ENCODE measurements at places on chromosomes 1 and 21.

DNA sequence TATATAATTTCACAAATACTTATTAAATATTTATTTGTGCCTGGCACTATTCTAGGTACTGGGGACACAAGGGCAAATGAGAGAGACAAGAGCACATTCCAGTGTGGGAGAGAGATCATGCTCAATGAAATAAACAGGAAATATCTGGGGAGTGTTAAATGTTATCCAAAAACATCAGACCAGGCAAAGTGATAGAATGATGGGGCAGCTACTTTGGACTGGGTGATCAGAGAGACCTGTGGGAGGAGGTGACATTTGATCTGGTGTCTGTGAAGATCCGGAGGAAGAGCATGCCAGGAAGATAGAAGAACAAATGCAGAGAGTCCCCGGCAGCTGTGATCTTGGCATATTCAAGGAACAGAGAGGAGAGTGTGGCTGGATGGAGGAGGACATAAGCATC, 27.5 kb upstream of the GNG12 start:
- DNase-seq, result no peak

GRCh38 chr1:33633019-33633801, 160.8 kb downstream of the ZSCAN20 start:
- peak; percentile 77 for DNase-seq

DNA sequence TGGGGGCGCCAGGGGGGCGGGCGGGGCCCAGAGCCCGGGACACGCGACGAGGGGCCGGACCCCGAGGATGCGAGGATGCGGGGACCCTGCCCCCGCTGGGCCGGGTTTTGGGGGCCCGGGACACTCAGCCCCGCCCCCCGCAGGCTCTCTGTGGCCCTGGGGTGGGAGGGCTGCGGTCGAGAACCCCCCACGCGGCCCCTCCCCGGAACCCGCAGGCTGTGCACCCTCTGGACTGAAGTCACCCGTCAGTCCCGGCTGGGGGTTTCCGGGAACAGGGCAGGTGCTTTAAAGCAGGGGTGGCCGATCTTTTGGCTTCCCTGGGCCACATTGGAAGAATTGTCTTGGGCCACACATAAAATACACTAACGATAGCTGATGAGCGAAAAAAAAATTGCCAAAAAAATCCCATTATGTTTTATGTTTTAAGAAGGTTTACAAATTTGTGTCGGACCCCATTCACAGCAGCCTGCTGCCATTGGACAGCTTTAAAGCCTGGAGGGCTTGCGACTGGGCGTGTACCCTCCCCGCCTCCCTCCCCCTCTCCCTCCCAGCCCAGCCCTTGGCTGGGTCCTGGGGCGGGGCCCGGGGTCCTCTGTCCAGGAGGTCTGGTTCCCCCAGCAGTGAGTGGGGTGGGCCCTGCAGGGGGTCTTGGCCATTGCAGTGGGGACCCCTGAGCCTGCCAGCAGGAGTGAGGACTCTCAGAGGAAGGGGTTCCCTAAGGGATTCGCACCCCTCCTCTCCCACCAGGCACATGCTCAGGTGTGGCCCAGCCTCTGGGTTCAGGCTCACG, 21.6 kb upstream of the C1orf159 start:
- no peak for DNase-seq

- DNase-seq, result peak; percentile 81
Measured at GRCh38 chr1:152052606-152053005, 15.8 kb upstream of the S100A11 start.

DNA sequence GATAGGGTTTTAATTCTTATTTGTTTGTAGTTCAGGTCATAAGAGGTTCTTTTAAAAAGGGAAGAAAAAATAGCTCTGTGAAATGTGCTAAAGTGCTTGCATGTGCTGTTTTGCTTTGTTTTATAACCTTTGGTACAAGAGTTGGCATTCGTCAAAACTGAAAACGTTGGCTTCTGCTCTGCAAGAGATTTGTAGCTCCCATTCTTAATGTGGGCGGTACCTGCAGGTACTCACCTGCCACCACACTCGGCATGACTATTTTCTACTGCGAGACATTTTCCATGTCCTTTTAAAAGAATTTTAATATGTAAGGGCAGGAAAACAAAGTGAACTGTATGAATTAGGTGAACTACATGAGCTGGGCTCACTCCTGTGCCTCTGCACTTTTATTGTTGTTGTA, 92.6 kb downstream of the ADARB1 start:
- DNase-seq, result no peak

DNA sequence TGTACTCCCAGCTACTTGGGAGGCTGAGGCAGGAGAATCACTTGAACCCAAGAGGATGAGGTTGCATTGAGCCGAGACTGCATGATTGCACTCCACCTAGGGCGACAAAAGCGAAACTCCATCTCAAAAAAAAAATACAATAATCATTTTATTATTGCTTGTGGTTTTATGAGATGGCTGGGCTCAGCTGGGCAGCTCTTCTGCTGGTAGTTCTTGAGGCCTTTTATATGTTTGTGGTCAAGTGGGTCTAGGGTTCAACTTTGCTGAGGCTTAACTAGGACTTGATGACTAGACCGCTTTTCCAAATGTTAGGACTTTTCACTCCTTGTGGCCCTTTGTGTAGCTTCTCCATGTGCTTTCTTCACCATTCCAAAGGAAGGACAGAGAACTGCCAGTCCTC, 53.2 kb downstream of the SLC35F3 start:
- DNase-seq, result no peak

DNA sequence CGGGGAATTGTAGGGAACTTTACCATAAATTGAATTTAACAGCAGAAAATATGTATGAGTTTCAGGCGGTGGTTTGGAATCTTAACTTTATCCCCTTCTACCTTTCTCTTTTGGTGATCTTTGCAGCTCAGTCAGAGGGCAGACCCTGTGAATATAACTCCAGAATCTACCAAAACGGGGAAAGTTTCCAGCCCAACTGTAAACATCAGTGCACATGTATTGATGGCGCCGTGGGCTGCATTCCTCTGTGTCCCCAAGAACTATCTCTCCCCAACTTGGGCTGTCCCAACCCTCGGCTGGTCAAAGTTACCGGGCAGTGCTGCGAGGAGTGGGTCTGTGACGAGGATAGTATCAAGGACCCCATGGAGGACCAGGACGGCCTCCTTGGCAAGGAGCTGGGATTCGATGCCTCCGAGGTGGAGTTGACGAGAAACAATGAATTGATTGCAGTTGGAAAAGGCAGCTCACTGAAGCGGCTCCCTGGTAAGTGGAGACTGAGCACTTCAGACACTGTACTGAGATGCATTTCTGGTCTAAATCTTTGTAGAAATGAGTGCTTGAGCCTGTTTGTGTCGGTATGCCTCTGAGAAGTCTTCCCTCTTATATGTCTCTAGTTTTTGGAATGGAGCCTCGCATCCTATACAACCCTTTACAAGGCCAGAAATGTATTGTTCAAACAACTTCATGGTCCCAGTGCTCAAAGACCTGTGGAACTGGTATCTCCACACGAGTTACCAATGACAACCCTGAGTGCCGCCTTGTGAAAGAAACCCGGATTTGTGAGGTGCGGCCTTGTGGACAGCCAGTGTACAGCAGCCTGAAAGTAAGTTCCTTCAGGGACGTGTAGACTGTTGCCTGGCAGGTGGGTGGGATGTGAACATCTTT, 1.5 kb downstream of the CCN1 start:
- no peak for DNase-seq

GRCh38 chr1:39322431-39322830, 117.9 kb downstream of the MACF1 start:
- DNase-seq, result no peak

GRCh38 chr1:157562515-157562914, 10.2 kb upstream of the FCRL5 start:
- DNase-seq, result no peak

DNA sequence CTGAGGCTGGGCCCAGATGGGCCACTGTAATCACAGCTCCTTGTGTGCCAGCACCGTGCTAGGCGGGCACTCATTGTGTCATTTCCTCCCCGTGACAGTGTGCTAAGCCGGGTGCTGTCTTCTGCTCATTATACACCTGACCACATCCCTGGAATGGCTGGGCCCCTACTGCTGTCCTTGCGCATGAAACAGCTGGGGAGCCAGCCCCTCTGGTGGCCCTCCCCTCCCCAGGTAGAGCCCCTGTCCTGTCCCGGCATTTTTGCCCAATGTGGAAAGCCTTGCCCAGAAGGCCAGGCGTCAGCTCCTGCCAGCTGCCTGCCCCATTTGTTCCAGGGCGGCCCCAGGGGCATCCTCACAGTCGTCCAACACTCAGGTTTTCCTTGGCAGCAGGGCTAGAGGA, 107.4 kb upstream of the CASZ1 start:
- no peak for DNase-seq

GRCh38 chr1:110155878-110156522, 5.7 kb downstream of the SLC6A17 start:
- DNase-seq, result no peak

DNA sequence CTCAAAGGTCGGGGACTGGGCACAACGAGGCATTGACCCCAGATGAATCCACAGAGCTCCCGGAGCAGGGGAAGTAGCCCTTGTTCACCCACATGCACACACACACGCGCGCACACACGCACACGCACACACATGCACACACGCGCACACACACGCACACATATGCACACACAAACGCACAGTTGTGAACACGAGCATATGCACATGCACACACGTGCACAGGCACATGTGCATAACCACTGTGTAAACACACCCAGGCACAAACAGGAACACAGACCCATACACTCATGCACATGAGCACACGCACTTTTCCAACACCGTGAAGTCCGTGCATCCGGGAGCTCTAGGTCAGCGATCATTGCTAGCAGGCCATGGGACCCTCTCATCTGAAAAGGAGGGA, 176.8 kb upstream of the ARHGEF16 start:
- no peak for DNase-seq

GRCh38 chr21:46104104-46104503, 6.2 kb downstream of the COL6A2 start:
- no peak for DNase-seq

GRCh38 chr1:171718848-171719247, 23.0 kb downstream of the VAMP4 start:
- no peak for DNase-seq

DNA sequence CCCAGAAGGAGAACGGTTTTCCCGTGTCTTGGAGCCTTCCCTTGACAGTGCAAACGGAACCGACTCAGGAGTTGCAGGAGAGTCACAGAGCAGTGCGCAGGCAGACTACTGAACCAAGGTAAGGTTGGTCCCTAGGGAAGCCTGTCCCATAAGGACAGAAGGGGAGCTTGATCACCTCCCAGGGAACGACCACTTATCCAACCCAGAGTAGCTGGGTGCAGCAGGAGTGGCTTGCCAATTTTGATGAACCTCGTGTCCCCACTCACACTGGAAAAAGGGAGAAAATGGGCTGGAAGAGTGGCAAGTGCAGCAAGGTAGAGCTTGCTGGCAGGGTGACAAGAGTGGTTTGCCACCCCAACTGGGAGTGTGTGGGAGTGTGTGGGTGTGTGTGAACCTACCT, 95.1 kb downstream of the LIPI start:
- no peak for DNase-seq

GRCh38 chr1:118485757-118486156, 300.7 kb upstream of the SPAG17 start:
- no peak for DNase-seq

GRCh38 chr1:187413405-187414169, 584.8 kb downstream of the PLA2G4A start:
- DNase-seq, result no peak

- DNase-seq, result no peak
Measured at GRCh38 chr1:201594575-201595245, 55.8 kb downstream of the NAV1 start.

DNA sequence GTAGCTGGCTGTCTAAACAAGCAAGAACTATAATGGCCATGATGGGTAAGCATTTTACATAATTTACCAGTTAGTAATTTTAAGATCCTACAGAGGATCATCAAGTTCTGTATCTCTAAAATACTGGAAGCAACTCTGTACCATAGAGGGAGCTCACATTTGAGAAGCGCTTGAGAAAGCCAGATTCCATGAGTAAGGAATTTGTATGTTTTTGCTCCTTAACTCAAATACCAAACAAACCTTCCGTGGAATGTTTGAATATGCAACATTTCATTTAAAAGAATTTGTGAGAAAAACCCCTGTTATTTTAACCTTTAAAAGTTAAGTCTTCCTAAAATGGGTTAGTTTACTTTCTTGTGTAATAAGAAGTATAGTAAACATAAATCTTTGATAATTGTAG, 2.0 kb downstream of the TSHB start:
- no peak for DNase-seq

GRCh38 chr1:31701091-31701736, 2.6 kb downstream of the COL16A1 start:
- DNase-seq, result no peak

- DNase-seq, result no peak
Measured at GRCh38 chr1:246794828-246795671, 70.8 kb downstream of the SCCPDH start.

- DNase-seq, result no peak
Measured at GRCh38 chr1:62481681-62482080, 44.8 kb downstream of the USP1 start.

GRCh38 chr1:98001764-98002163, 80.9 kb upstream of the DPYD start:
- DNase-seq, result no peak

DNA sequence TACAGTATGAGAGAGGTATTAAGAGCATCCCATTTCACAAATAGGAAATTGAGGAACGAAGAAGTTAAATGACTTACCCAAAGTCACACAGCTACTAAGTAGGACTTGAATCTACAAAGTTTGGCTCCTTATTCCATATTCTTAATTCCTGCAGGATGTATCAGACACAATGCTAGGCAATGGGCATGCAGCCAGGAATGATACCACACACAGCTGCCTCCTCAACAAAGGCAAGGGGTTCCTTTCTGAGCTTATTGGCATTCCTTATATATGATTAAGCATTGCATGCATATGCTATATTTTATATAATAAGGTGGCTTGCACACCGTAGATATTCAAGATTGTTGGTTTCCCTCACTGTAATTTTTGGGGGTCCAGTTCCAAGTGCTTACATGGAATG, 34.2 kb upstream of the JUN start:
- no peak for DNase-seq

- DNase-seq, result no peak
Measured at GRCh38 chr21:34604556-34604955, 10.4 kb downstream of the RCAN1 start.

DNA sequence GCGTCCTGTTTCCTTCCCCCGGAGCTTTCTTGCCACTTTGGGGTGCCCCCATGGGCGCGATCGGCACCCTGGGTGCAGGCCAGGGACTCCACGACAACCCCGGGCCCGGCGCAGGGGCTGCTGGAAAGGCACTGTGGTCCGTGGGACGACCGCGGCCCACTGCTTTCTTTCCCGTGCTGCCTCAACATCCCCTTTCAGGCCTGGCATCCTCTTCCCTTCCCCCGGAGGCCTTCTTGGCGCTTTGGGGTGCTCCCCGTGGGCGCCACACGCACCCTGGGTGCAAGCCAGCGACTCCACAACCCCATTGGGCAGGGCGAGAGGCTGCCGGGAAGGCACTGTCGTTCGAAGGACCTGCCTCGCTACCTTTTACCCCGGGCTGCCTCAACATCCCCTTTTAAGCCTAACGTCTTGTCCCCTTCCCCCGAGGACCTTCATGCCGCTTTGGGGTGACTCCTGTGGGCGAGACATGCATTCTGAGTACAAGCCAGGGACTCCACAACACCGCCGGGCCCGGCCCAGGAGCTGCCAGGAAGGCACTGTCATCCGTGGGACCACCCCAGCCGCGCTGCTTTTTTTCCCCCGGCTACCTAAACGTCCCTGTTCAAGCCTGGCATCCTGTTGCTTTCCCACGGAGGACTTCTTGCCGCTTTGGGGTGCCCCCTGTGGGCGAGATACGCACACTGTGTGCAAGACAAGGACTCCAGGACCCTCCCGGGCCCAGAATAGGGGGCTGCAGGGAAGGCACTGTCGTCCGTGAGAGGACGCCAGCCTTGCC, 137.8 kb downstream of the LIPI start:
- no peak for DNase-seq

Measured in hematopoietic multipotent progenitor cell treated with erythropoietin and hydrocortisone succinate and interleukin-3 and kit ligand, for 17 days (in vitro differentiated cells).